Tongue (tissue), 3 donors: ENCODE measurements at places on chromosomes 6 and 20.

- no peak for DNase-seq
Observed at GRCh38 chr6:6074190-6074589, 67.5 kb upstream of the NRN1 start.

- peak; percentile 20 for DNase-seq
Observed at GRCh38 chr6:83429857-83430610, 817 bp downstream of the ME1 start.

- DNase-seq: no peak
Observed at GRCh38 chr6:168890981-168891365, 362.7 kb downstream of the THBS2 start.

DNA sequence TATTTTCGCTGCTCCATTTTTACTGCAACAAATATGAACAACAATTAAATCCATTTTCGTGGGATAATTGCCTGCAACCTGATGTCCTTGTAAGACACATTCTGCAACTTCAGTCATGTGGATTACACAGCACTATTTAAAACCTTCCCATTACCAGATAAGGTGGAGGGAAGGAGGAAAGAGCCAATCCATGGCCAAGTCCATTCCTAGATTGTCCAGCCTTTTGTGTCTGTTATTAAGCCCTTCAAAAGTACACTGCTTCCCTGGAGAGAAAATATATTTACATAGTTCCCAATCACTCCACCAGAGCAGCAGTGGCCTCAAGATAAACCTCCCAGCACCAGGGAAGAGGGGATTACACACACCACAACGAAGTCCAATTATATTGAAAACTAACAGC is 347.9 kb downstream of the CDH26 start:
- DNase-seq: no peak

GRCh38 chr20:20303742-20304141 is 64.2 kb upstream of the INSM1 start:
- DNase-seq: peak; percentile 1

GRCh38 chr6:31087494-31088089 is 24.8 kb downstream of the C6orf15 start:
- DNase-seq: peak; percentile 96

GRCh38 chr20:48556956-48557355 is 270.8 kb downstream of the PREX1 start:
- peak; percentile 52 for DNase-seq

DNA sequence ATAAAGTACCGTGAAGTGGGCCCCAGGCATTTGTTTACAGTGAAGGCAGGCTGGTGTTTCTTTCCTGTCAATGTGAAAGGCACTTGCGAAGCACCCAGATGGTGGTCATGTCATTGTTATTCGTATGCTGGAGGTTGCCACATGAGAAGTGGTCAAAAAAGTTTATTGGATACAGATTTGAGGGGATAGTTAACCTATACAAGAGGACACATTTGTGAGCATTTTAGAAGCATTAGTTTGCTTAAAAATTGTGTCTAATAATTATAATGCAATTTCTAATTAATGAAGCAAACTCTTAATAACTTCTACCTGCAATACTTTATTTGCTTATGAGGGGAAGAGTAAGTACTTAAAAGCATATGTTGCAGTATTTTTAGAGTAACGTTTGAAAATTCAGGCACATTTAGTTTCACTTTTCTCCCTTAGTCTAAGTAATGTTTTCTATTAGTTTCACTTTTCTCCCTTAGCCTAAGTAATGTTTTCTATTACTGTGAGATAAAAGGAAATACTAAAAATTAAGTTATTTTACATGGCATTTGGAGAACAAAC is 120.7 kb upstream of the CLDN20 start:
- DNase-seq: peak; percentile 18

- no peak for DNase-seq
Observed at GRCh38 chr6:113451049-113451448, 406.1 kb upstream of the MARCKS start.

DNA sequence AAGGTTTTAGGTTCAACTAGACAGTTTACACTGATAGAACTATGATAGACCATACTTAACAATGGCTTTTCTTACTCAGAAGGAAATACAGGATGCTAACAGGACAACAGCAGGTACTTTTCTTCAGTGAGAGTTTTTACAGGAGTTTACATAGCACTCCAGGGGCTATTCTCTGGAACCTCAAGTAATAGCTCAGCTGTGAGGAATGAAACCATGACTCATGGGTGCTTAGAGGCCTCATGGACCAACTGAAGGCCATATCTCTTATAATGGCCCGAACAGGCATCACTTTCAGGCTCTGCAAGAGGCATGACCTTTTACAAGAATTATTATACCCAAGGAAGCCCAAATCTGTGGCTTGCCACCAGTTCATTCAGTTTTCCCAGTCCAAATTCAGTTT is 31.8 kb downstream of the TREML1 start:
- no peak for DNase-seq

DNA sequence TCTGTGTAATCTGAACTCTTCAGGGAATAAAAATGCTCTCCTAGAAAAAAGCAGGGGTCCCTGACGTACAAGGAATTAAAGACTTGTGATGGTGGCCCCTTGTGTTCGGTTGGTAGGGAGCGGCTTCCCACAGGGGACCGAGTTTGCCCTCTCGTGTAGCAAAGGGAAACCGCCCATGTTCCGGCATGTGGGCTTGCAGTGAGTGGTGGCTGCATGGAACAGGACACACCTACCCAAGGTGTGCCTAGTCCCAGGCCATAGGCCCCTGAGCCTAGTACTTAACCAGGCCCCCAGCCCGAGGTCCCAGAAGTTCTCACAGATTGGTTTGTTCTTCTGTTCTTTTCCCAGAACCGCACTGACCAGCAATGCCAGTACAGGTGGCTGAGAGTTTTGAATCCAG is 15.5 kb downstream of the MYBL2 start:
- no peak for DNase-seq

GRCh38 chr6:109008054-109008453 is 86.6 kb downstream of the SESN1 start:
- DNase-seq: no peak

DNA sequence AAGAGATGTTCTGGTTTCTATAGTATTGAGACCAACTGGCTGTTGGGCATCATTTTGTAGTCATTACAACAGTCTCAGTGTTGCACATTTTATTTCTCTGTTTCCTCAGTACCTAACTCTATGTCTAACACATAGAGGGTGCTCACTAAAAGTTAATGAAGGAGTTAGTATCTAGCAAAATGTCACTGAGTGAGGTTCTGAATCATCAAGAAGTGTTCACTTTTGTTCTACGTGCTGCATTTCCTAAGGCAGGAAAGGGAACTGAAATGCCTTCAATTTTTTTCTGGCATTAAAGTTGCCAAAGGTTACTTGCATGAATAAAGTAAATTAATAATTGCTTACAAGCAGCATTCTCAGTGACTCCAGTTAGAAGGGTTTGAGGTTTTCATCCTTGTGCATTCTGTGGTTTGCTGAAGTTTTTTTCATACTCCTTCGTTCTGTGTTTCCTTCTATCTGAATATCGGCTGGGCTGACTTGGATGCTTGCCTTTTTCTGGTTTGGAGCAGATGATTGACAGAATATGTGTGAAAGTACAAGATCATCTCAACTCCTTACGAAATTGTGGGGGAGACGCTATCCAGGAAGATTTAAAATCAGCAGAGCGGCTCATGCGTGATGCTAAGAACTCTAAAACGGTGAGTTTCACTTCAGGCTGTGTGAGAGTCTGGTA is 114.5 kb upstream of the SCGN start:
- DNase-seq: no peak

- peak; percentile 18 for DNase-seq
Observed at GRCh38 chr20:33401921-33402369, 626 bp upstream of the CDK5RAP1 start.

- no peak for DNase-seq
Observed at GRCh38 chr6:50056242-50056641, 6.5 kb upstream of the DEFB112 start.

DNA sequence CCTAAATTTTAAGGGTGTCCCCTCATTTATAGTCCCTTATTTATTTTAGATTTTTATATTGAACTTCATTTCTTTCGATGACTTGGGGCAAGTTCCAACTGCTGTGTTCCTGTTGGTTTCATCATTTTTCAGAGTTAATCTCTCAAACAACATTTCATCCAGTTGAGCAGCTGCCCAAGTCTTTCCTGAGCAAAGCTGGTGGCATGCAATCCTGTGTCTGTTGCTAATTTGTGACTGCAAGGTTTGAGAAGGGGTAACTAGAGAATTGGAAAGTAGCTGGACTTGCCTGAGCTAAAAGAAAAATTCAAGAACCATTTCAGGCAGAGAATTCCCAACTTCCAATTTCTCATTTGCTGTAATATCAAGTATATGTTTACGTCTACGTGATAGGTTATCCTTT is 881.5 kb upstream of the SLC35B3 start:
- DNase-seq: no peak

GRCh38 chr6:136524936-136525413 is 25.2 kb downstream of the MAP7 start:
- no peak for DNase-seq

DNA sequence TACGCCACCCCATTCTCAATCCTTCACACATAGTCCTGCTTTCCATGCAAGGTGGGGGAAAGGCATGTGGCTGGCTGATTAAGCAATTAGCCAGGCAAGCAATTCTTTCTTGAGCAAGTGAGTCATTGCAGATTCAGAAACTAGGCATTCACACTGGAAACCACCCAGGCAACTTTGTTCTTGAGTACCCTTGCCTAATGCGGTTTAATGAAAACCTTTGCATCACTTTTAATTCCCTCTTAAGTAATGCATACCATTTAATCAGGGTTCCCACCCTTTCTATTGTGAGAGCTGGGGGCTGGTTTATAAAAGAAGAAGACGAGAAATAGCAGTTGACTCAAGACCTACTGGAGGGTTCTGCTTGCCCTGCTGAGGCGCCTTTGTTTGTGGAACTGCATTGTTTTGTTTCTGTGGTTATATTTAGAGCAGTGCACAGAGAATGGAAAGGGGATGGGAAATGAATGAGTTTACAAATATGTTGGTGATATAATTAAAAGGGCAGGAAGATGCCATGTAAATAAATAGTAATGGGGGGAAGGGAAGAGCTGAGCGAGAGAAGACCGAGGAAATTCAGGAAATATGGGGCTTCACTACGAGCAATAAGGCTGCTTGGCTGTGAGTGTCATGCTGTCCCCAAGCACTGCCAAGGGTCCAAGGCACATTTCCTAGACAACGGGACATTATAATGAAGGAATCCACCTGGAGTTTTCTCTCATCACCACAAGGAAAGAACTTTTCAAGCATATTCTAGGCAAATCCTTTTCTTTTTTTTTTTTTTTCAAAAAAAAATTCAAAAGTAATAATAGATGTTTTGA is 48.8 kb upstream of the TSHZ2 start:
- no peak for DNase-seq

DNA sequence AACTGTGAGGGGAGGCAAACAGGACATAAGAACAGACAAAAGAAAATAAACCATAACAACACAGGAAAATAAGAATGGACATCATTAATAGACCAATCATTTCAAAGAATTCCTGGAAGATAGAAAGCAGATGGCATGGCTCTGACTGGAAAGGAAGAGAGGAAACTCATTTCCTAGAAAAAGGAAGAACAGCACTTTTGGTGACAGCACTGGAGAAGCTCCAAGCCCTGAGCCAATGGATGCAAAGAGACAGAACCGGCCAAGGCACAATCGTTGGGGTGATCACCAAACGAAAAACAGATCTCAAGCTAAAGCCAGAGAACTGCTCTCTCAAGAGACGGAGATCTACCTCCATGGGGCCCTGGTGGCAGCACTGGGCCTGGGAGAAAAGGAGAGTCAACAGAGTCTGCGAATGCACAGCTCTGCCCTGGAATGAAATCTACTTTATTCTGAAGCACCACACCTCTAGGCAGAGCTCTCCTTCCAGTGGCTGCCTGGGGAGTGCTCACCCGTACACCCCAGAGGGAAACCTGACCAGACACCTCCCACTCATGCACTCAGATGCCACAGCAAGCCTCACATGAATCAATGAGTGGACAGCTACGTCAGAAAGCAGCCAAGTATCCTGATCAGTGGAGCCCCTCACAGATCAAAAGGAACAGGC is 24.2 kb downstream of the KIAA0319 start:
- DNase-seq: no peak

DNA sequence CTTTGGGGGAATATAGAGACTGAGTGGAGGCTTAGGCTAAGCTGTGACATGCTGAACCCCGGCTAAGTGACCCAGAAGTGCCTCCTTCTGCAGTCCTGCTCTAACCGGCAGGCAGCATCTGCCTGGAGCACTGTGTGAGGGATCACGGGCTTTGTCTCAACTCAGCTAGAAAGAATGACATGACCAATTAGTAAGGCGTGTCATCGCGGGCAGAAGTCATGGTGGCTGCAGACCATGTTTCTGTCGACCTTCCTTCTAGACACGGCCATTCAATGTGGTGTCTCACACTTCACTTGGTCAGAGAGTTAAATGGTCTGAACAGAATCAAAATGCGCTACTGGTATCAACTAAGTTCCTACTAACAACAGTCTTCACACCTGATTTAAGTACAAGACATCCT is 35.0 kb downstream of the HUS1B start:
- no peak for DNase-seq

- DNase-seq: peak; percentile 44
Observed at GRCh38 chr6:16512544-16513290, 248.5 kb downstream of the ATXN1 start.

- peak; percentile 13 for DNase-seq
Observed at GRCh38 chr6:106098383-106099234, 12.5 kb downstream of the PRDM1 start.

DNA sequence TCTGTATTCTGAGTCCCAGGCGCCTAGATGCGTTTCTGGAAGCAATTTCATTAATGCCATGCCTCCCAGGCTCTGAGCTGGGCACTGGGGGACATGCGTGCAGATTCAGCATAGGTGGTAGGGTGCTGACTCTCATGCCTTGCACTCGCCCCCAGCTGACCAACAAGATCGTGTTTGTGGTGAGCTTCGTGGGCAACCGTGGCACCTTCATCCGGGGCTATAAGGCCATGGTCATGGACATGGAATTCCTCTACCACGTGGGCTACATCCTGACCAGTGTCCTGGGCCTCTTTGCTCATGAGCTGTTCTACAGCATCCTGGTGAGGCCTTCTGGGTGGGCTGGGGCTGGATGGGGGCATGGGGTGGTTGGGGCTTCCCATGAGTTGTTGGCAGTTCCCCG is 21.6 kb downstream of the UQCC2 start:
- DNase-seq: no peak

DNA sequence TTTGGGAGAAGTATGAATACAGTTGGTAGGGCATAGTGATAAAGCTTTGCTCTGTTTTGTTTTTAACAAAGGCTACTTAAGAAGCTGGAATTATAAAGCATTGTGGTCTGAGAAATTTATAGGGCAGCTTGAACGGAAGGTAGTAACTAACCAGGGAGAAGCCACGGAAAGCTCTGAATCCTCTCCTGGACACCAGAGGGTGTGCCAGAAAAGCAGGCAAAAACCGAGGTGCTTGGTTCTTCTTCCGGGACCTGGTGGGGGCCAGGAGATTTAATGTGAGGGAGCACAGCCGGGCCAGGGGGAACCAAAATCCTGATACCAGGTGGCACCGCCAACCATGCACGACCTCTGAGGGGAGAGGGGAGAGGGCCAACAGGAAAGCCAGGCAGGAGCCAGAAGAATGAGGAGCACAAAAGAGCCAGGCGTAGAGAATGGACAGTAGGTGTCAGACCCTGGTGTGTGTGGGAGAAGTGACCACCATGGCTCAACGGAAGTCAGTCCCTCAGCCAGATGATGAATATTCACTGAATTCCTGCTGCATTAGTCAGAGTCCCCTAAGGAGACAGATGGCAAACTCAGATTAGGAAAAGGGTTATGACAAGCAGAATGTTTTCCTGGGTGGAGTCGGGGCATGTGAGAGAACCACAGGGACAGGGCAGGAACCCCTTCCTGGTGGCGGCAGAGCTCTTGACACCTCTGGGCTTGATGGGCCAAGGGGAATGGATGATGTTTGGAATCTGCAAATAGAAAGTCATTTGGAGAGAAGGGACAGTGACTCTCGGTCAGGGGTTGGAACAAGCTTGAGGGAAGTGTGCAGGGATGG is 262.3 kb downstream of the ZNF217 start:
- peak; percentile 43 for DNase-seq

- DNase-seq: no peak
Observed at GRCh38 chr20:51636123-51636522, 93.6 kb upstream of the NFATC2 start.
